T-helper 1 cell (primary cell): ENCODE measurements at places on chromosomes 11 and 22.

GRCh38 chr11:127002669-127003259 is 2.2 kb upstream of the KIRREL3 start:
- DNase-seq, result no peak

DNA sequence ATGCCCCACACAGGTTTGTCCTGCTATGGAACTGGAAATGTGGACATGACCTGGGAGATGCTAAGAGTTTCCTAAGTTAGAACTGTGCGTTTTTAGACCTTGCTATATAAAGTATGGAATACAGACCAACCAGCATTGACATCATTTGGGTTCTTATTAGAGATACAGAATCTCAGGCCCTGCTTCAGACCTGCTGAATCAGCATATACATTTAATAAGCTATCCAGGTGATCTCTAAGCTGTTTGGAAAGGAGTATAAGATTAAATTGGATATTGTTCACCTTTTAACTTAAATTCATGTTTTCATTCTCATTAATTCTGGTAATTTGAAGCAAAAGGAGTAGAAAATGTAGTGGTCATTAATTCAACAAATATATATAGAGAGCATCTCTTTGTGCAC is 6.9 kb upstream of the CNTF start:
- DNase-seq, result no peak

DNA sequence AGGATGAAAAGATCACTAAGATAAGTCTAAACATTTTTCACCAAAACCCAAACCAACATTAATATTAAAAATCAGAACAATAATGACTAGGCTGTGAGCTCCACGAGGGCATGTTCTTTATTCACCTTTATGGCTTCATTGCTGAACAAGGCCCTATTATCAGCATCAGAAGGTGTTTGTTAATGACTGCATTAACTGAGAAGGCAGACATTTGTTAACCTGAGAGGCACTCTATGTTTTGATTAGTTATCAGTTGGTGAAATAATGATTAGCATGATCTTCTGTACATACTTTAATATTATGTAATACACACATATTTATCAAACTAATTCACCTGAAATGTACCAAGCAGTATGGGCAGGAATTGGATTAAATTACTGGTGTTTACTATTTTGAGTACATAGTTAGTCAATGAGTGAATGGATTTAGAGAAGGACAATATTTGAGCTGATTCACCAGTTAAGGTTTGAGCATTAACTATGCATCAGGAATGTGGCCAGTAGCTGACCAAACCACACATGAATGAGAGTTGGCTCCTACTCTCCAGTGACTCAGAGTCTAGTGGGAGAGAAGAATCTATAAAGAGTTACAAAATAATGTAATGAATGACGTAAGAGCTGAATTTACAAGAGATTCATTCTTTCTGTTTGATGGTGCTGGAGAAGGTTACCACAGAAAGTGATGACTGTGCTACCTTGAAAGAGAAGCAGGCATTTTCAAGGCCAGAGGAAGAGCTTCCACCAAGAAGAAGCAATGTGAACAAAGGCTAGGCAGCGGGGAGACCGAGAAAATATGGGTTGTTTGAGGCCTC is 6.7 kb downstream of the IL18 start:
- no peak for DNase-seq

DNA sequence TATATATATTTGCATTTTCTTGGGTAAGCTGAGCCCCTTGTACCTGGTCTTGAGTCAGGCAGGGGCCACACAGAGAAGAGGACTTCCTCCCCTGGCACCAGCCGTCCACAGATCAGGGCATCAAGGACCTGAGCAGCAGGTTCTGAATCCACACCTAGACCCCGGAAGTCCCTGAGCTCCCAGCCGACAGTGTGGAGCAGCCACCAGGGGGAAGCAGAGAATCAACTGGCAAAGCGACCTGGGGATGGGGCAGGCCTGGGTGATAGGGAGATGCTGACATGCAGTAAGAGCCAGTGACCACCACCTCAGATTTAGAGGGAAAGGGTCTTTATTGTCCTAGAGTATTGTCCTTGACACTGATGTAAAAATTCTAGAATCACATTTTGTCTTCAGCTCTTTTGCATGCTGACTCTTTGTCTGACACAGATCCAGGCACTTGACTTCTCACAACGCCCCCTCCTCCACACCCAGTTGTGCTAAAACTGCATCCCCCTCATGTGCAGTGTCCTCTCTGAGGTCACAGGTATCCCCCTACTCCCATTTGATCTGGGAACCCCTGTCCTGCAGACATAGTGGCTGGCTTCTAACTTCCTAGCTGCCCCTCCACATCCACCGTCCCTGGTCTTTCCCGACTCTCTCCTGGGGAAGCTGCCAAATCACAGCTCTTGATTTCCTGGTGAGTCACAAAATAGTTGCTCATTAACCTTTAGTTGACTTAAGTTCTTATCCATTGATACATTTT is 109.3 kb downstream of the GGTLC2 start:
- DNase-seq, result peak; percentile 63

DNA sequence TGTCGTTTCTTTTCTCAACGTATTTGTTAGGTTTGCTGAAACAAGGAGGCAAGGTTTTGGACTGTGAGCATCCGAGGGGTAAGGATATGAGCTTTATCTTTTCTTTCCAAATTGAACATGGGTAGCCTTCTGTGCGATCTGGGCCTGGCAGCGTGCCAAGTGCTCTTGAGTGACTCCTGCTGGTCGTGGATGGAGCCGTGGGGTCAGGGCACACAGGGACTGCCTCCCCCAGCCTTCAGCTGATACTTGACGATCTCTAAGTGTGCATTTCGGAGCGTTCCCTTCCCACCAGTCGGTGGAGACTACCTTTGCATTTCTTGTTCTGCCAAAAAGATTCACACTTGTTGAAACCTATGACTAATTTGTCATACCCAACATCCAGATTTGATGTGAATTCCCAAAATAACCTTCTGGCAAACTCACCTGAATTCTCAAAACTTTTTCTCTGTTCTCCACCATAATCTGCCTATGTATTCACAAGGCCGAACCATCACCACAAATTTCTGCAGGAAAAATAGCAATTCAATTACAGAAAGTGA is 40.1 kb upstream of the CLMP start:
- DNase-seq, result no peak

DNA sequence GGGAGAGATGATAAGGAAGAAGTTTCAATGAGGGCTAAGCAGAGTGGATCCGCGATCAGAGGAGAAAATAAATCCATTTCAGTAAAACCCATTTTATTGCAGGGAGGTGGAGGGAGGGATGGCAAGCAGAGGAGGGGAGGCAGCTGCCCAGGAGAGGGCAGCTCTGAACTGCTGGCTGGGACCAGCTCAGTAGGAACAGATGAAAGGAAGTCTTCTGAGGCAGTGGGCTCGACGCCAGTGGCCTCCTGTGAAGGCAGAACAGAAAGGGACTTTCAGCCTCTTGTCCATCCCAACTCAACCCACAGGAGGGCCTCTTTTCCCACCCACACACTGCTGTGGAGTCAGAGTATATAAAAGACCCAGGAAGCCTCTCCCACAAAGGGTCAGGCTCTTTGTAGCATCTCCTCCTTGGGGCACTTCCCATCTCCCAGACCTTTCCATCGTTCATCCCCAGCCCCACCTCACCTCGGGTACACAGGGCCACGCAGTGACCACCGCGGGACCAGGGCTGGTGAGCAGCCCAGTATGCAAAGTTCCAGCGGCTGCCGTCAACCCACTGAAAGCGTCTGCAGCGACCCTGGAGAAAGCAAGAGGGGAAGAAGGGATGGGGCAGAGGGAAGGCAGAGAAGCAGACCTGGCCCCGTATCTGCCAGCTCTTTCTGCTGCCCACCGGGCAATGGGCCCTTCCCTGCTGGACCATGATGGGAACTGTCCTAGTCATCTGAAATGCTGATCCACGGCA is 3.0 kb downstream of the PRG2 start:
- no peak for DNase-seq

DNA sequence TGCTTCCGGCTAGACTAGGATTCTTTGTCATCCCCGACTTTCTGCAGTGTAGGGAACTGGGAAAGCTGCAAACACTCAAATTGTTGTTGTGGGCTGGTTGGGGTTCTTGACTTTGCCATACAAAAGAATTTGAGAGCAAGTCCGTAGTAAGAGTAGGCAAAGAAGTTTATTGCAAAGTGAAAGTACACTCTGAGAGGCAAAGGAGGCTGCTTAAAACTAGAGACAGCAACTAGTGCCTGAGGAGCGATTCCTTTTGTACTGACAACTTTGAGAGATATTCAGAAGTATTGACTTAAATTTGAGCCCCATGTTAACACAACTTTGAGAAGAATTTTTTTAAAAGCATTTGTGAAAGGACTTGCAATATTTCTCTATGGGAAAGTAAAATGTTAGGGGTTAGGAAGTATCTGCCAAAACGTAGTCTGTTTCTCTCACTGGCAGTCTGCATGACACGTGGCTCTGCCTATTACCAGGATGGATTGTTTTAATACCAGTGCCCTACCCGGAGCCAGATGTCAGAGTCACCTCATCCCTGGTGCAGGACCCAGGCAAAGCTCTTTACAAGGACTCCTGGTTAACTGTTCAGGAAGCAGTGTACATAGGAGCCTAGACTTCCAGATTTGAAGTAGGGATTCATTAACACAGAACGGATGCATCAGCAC is 85.0 kb upstream of the CLPB start:
- DNase-seq, result peak; percentile 25

- DNase-seq, result no peak
Observed at GRCh38 chr11:90330632-90331031, 107.8 kb upstream of the CHORDC1 start.

GRCh38 chr11:12006552-12007229 is 1.7 kb downstream of the DKK3 start:
- no peak for DNase-seq

DNA sequence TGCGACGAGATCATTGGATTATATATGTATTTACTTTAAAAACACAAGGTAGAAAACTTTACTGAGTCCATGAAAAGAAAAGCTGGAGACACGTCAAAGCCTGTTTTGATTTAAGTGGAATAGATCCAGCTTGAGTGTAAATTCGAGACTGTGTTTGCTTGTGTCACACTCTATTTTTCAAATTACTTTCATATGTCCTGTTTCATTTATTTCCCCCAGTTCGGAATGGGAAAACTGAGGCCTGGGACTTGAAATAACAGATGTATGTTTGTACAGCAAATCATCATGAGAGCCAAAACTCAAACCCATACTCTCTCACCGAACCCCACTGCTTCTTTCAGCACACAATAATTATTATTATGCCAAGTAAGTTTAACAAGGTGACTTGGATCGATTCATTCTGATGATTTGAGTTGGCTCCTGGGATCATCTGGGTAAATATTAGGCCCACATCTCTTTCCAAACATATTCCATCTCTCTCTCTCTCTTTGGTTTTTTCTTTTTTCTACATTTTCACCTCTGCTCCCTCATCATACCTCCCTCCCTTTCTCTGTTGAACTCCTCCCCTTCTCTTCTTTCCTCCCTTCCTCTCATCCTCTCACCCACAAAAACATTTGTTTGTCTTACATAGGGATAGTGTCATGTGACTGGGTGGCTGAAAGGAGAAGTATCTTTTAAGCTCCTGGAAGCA is 21.2 kb downstream of the FZD4 start:
- DNase-seq, result no peak

DNA sequence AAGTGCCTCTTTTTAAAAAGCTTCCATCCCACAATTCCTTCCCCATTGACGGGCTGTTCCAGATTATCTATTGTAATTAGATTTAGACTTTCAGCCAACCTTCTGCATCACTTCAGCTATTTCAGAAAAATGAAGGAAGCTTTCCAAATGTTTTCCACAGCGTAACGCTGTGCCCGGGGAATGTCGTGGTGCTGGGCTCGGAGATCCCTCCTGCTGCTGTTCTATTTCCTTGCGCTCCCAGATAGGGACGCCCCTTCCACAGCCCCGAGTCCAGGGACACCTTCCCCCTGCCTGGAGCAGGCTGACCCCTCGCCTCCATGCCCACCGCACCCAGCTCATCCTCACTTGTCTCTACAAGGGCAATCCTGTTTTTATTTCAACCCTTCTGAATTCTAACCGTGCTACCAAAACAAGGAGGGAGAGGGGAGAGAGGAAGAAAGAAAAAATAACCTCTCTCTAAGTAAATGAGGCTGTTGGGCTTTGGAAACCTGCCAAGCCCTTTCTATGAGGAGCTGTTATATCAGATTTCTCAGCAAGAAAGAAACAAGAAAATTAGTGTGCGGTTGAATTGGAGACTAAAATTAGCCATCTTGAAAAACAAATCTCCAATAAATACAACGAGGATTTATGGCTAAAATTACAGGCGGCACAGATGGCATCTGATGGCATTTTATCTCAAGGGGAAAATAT is 366.9 kb downstream of the BRD1 start:
- DNase-seq, result no peak

- DNase-seq, result no peak
Observed at GRCh38 chr11:67648796-67649613, 1.5 kb downstream of the ACY3 start.

- no peak for DNase-seq
Observed at GRCh38 chr11:35158701-35159510, 19.9 kb downstream of the CD44 start.

DNA sequence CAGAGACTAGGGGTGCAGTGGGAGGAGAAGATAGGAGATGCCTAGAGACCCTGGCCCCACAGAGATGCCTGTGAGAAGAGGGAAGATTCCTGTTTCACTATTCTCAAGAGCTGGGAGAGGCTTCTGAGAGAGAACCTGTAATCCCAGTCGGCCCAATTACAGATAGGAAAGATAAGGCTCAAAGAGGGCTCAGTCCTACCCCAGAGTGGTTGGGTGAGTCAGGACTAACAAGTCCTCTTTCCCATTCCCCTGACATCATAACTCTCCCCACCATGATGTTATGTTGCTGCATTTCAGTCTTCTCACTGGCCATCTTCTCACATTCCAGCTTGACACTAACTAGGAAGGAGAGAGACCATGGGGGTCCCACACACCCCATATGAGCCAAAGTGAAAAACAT is 17.9 kb downstream of the ARHGEF12 start:
- no peak for DNase-seq

GRCh38 chr11:112627588-112628045 is 333.6 kb upstream of the NCAM1 start:
- DNase-seq, result no peak

DNA sequence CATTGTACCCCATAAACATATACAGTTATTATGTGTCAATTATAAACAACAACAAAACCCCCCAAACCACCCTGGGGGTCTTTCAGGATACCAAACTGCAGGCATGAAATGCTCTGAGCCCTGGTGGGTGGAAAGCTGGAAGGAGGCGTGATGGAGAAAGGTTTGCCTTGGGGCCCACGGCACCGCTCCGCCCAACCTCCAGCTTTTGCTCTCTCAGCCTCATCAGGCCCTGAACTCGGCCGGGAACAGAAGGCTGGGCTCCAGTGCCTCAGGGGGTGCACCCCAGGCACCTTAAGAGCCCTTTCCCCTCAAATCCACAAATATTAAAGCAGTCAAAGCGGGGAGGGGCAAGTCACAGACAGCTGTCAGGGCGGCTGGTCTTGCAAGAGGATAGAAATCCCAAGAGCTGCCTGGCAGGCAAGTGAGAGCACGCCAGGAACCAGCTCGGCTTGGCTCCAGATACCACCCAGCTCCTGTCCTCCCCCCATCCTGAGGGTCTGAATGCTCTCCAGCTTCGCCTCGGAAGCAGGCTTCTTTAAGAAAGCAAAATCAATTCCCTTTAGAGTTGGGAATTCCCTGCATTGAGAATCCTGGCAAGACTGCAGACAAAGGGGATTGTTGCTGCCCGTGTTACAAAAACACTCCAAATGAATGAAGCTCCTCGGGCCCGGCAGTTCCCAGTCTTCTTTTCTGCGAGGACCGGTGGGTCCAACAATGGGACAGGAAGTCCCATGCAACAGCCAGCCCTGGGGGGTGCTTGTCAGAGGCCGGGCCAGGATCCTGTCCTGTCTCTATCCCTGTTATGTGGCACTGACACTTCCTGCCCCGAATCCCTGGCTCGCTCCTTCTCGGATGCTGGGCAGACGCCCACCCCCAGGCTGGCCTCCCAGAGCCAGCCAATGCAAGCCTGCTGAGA is 80.8 kb downstream of the NAT10 start:
- DNase-seq, result no peak

GRCh38 chr22:26109686-26110315 is 59.5 kb upstream of the SEZ6L start:
- no peak for DNase-seq
